H9 (cell line): ENCODE measurements at places on chromosomes 2 and 18.

DNA sequence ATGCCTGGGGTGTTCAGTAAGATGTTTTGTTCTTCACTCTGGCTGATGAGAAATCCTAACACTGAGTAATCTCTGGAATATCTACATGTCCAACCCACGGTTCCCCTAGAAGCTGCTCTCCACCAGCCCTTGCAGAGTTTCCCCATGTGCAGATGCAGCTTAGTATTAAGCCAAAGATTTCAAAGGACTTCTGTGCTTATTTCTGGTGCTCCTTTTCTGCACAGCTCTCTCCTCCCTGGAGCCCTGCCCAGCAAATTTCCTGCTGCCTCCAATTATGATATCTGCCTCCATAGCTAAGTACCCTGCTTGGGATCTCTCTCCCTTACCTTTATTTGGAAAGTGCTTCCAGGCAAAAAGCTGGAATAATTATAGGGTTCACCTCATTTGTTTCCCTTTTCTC is 949.3 kb downstream of the BCL11A start:
- no peak for DNase-seq

DNA sequence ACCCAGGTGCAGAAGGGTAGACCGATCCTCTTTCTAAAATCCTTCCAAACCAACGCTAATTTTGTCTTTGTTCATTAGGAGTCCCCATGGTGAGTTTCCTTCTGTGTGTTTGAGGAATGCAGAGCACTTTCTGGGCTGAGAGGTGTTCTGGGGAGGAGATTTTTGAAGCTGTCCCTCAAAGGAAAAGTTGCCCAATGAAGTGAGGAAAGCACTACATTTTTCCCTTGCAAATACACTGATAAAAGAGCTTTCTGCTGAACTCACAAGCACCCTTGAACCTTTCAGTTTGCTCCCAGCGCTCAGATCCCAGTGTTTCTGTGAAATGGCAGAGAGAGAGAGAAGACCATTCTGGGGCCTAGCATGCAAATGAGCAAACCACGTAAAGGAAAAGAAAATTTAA is 299.6 kb upstream of the FANCL start:
- DNase-seq: peak; percentile 48

- DNase-seq: no peak
Measured at GRCh38 chr2:36296798-36297197, 58.8 kb upstream of the CRIM1 start.

DNA sequence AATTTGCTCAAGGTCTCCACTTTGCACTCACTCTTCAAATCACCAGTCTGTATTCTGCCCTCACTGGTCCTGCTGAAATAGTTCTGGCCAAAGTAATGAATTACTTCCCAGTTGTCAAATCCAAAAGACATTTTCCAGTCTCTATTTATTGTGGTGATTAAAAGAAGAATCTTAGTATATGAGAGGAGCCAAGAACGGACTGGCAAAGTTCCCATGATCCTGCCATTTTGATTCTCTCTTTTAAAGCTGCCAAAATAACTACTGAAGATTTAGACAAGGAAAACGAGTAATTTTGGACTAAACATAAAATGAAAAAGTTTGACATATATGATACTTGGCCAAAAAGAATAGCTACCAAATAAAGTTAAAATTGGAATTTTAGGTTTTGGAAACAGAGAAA is 12.0 kb downstream of the THSD7B start:
- DNase-seq: no peak

- no peak for DNase-seq
Measured at GRCh38 chr2:3114406-3115185, 263.0 kb downstream of the EIPR1 start.
